ENCODE measurements at places on chromosomes 5 and 9.

- no peak for DNase-seq
Measured at GRCh38 chr5:178780581-178781498, 50.4 kb upstream of the ZNF354A start.

GRCh38 chr9:98370300-98370975, 115.0 kb upstream of the TBC1D2 start:
- DNase-seq: no peak

- no peak for DNase-seq
Measured at GRCh38 chr9:972501-973294, 3.8 kb upstream of the DMRT3 start.

GRCh38 chr9:37412431-37413151, 9.9 kb upstream of the GRHPR start:
- no peak for DNase-seq

DNA sequence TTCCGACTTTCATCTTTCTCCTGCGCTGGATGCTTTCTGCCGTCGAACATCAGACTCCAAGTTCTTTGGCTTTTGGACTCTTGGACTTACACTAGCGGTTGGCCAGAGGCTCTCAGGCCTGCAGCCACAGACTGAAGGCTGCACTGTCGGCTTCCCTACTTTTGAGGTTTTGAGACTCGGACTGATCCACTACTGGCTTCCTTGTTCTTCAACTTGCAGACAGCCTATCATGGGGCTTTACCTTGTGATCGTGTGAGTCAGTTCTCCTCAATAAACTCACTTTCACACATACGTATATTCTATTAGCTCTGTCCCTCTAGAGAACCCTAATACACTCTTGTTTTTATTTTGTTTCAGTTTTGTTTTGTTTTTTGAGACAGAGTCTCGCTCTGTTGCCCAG, 10.3 kb downstream of the FKBP15 start:
- no peak for DNase-seq

DNA sequence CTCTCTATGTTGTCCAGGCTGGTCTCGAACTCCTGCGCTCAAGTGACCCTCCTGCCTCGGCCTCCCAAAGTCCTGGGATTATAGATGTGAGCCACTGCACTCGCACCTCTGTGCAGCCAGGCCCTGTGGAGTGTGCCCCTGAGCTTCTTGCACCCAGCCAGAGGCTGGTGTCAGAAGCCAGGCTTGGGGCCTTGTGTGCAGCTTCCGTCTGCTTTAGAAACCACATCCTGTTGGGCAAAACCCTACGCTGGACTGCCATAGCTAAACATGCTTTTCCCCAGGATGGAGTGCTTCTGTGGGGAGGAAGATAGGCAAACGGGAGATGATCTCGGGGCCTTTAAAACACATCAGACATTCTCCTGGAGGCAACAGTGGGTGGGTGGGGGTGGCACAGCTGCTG, 40.1 kb downstream of the PRRT1B start:
- DNase-seq: peak; percentile 27

GRCh38 chr9:78207319-78207718, 28.6 kb upstream of the CEP78 start:
- no peak for DNase-seq

- no peak for DNase-seq
Measured at GRCh38 chr5:43251754-43252153, 59.7 kb downstream of the NIM1K start.

- no peak for DNase-seq
Measured at GRCh38 chr5:156949424-156949823, 13.6 kb downstream of the TIMD4 start.

DNA sequence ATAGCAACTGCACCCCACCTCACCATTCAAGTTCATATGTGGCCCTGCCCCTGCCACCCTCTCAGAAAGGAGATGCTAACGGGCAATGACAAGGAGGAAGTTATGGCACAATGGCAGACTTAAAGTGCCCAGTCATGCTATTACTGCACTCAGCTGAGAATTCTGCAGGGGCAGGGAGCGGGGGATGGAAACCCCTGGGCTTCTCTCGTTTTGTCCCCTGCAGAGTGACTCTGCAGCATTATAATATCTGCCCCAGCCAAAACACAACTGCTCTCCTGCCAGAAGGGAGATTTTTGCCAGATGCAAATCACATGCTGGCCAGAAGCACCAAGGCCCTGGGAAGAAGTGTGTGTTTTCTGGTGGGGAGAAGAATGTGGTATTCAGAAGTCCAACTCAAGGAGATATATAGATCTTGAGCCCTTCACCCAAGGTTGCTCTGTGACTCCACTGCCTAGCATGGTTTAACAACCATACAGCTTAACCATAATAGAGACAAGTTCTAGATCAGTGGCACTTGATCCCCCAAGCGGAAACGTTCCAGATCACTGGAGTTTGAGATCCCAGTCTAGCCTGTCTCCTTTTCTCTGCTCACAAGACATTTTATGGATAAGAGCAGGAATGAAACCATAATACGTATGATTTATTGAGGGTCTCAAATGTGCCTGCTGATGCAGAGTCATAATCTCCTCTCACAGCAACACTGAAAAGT, 207.0 kb upstream of the MAP3K1 start:
- DNase-seq: no peak

DNA sequence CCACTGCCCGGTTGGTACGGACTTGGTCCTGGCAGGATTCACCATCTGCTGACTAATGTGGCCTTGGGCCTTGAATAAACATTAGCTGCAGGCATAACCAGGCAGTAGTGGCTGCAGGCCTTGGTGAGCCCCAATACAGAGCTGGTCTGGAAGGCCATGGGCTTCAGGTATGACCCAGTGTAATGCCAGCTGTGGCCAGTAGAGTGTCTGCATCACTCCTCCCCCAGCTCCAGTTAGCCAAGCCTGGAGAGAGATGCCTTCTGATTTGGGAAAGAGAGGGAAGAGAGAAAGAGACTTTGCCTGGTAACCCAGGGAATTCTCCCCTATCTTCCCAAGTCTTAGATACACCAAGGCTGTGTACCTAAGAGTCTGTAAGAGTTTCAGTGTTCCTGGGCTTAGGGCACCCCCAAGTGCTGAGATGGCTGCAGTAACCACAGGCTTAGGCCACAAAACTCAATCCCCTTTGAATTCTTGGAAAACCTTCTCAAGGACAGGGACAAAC, 5.6 kb upstream of the C5 start:
- no peak for DNase-seq

DNA sequence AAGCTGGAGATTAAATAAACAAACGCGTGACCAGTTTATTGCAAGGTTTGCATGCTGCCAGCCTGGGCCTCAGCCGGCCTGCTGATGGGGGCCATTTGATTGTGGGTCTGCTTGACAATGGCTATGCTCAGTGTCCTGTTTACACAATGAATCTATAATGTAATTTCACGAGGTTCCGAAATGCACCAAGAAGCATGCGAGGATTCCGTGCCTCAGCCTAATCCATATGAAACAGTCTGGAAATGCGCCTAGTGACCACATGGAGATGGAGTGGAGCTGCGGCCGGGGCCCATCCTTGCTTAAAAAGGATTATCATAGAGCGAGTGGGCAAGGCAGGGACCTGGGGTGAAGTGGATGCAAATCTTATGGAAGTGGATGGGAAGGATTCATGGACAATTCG, 382.4 kb downstream of the CDK5RAP2 start:
- no peak for DNase-seq

DNA sequence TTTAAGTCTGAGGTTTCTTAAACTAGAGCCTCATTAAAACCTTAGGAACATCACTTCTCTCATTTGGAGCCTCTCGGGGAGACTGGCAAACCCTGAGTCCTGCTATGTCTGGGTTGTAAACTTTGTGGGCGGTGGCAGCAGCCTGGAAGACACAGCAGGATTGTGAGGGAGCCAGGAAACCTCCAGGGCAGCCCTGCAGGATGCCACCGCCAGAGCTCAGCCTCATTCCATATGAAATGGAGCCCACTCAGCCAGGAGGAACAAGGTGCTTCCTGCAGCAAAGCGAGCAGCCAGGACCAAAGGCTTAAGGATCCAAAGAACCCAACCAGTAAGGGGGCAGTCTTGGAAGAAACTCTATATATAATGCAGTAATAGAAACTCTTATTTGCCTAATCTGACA, 37.9 kb upstream of the IDNK start:
- no peak for DNase-seq

- DNase-seq: no peak
Measured at GRCh38 chr5:98205691-98206461, 567.6 kb upstream of the RGMB start.

DNA sequence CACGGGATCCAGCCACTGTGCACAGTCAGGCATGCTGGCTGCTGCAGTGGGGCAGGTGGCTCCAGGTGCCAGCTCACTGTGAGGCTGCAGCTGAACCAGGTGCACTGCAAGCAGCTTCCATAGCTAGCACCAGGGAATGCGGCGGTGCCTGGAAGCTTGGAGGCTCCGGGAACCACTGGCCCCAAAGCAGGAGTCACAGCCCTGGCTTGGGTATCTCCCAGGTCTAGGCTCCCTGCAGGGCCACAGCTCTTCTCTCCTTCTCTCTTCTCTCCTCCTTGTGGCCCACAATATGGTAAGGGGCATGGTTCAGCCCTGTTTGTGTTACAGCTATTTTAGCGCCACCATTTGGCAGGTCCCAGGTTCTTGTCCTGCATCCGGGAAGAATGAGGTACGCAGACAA, 6.7 kb upstream of the MTMR12 start:
- no peak for DNase-seq

- no peak for DNase-seq
Measured at GRCh38 chr9:126412905-126413304, 86.3 kb downstream of the MVB12B start.

DNA sequence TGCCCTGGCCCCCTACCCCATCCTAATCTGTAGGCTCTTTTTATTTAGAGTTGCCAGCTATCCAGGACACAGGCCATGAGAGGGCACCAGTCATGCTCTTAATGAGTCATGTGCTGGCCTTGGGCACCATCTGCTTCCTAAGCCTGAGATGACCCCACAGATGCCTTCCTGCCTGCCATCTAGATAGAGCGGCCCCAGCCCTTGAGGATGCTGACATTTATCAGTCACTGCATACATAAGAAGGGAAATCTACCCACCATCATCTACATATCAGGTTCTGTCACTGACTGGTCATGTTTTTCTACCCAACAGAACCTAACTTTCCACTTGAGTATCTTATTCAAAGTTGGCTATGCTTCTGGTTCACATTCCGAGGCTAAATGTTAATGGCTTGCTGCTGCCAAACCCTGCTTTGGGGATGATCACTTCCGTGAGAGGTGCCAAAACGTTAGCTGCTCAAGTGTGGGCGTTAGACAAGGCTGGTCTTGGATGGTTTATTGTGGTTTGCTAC, 49.9 kb upstream of the TTC23L start:
- DNase-seq: no peak

DNA sequence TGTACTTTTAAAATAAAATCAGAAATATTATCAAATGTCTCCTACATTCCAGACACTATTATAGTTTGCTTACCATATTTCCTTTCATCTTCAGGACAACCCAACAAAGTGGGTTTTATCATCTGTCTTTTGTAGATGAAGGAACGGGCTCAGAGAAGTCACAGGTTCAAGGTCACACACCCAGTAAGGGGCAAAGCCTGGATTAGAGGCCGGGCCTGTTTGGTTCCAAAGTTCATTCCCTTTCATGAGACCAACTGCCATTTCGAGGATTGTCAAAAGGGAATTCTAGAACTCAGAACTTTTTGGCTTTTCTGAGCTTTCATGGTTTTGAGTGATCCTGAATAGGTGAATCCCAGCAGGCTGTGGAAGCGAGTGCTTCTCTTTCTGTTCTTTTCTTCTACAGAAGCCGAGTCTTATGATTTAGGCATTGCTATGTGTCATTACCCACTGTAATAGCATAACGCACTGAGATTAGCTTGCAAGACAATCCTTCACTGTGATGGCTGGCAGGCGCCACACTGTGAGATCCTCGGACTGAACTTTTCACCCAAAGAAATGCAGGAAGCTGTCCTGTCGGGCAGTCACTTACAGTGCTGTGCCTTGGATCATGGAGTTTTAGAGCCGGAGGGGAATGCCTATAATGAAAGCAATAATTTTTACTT, 43.8 kb upstream of the ANKH start:
- DNase-seq: no peak

DNA sequence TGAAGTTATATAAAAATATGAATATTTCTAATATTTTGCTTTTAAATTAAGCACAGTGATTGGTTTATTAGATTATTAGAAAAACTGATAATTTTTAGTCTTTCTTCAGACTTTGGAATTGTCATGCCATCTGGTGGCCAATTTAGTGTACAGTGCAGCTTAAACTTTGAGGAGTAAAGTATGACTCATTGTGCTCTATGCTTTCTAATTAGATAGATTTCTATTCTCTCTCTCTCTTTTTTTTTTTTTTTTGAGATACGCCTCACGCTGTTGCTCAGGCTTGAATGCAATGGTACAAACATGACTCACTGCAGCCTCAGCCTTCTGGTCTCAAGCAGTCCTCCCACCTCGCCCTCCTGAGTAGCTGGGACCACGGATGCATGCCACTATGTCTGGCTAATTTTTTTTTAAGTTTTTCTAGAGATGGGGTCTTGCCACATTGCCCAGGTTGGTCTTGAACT, 42.1 kb upstream of the GPR21 start:
- DNase-seq: no peak

- no peak for DNase-seq
Measured at GRCh38 chr5:8993031-8993430, 552.8 kb downstream of the SEMA5A start.

GRCh38 chr5:105751908-105752307, 1918.8 kb downstream of the EFNA5 start:
- DNase-seq: no peak

- no peak for DNase-seq
Measured at GRCh38 chr9:68995776-68996175, 18.1 kb downstream of the PRKACG start.
